Esophagus mucosa (tissue), 1 donor: ENCODE measurements at places on chromosomes 12 and 14. TPM values are rescaled to one million over a fixed set of nuclear protein-coding genes. Genes with fewer than 3 reads are reported as not detected.

The TCL1B gene
- total RNA-seq: not detected

DNA sequence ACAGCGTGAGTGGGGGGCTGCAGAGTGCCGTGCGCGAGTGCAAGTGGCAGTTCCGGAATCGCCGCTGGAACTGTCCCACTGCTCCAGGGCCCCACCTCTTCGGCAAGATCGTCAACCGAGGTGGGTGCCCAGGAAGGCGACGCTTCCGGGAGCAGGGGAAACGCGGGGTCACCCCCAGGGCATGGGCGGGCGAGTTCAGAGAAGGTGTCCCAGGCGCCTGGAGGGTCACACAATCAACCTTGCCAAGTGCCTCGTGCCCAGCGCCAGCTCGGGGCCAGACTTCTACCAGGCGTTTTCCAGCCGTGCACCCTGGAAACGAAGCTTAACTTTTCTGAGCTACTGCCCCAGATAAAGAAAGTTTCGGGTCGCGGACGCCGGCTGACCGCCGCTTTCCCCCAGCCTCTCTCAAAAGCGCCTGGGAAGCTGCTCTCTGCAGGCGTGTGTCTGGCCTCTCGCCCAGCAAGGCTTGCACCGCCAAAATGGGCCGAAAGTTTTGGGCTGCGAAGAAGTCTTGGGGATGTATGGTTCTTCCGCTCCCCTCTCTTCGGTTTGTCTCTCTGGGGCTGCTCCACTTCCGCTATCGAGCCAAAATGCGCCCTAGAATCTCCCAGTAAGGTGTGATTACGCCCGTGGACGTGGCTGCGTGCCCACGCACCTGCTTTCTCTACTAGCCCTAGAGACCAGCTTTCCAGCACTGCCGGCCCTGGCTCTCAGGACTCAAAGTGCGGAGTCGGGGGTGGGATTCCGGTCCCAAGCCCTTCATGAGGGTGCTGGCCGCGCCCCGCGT is 1.7 kb downstream of the WNT1 start:
- ATAC-seq: no peak

The DTX1 gene
- 0.68 TPM for total RNA-seq

DNA sequence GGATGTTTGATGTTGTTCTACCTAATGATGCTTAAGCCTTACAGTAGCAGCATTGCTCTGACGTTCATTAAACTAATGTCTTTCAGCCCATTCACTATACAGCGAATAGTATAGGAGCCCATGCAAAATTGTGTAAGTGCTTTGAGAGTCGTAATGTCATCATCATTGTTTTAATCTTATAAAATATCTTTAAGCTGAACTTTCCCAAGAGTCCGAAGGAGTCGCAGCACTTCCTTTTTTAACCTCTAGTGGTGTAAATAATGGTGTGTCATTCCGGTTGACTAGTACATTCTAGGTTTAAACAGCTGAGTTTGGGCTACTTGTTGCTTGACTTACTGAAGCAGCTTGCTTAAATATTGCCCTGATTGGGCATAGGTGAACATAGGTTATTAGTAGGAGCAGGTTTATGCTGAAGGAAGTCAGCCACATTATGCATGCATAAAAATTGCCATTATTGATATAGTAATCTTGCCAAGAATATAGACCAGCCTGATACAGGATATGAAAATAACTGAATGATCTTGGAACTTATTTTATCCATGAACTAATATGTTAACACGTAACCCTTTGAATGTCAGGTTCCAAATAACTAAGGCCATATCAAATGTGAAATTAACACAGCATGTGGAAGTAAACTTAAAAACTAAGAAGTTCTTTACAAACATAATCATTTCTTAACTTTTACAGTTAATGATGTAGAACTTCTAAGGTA is 2.6 kb downstream of the WNK1 start:
- ATAC-seq: no peak

DNA sequence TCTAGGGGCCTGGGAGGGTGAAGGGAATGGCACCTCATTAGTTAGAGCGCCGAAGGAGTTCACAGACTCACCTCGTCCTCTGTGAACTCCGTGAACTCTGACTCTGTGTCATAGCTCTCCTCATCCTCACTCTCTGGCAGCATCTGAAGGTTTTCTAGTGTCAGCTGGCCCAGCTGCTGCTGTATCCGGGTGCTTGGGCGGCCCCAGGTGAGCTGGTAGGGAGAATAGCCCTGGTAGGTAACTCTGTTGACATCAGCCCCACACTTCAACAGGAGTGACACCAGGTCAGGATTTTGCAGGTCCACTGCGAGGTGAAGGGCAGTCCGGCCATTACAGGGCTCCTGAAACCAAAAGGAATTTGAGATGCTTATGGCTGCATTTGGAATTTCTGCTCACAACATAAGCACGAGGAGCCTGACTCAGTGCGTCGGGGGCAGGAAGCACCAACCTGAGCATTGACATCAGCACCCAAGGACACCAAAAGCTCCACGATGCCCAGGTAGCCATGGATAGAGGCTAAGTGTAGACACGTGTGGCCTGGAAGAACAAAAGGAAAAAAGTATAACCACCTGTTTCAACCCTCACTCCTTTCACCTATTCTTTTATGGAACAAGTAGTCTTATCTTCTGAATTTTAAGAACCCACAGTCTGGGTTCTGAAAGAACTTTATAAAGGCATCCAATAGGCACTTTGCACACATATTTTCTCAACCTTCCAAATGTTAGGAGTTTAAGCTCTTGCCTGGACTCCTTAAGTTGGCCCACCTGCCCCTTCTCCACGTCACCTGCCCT is 2.0 kb downstream of the NFKBIA start:
- ATAC-seq: peak; percentile 9

The OR4K5 gene
- total RNA-seq: not detected

- no peak for ATAC-seq
These were observed 32.4 kb downstream of the ANO2 start for GRCh38 chr12:5912437-5913334.

DNA sequence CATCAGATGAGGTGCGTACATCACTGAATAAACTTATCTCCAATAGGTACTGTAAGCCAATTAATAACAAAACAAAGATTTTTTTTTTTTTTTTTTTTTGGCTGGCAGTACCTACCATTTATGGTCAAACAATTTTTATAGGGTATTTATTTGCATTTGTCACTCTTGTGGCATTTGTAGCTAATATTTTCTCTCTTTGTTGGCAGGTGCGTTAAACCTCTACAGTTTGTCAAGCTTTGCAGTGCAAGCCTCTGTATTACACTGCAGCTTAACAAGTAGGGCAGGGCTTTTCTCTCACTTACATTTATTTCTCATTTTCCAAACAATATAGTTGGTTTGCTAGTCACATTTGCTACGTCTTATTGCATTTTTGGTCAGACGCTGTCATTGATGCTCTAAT is 12.3 kb downstream of the PRPF39 start:
- ATAC-seq: no peak

DNA sequence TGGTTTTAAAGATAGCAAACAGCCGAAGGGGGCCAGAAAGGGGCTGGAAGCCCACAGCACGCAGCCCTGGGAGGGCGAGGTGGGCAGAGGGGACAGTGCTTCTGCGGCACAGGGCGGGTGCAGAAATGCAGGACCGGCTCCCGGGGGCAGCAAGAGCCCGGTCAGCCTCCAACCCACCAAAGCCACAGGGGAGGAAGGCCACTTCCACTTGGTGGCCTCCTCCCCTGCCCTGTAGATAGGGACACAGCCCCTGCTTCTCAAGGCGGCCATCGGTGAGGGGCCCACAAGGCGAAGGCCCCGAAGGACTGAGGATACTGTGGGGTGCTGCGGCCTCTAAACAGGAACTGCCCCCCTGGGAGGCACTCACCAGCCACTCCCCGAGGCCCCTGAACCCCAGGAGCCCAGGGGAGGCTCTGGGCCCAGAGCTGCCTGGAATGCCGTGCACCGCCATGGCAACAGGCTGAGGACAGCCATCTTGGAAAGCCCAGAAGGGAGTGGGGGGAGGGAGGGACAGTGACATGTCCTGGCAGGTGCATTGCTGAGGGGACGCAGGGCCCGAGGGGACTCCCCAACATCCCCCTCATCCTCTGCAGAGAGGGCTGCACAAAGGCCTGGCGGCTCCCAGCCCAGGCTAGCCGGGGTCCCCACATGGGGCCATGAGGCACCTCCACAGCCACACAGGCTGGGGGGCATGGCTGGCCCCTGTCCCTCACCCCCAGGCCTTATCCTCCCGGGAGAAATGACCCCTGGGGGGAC is 114.7 kb downstream of the NCOR2 start:
- ATAC-seq: no peak

- ATAC-seq: no peak
These were observed 61.8 kb downstream of the KLRG1 start for GRCh38 chr12:9051158-9051550.

The RASAL1 gene
- 53.1 TPM for total RNA-seq

DNA sequence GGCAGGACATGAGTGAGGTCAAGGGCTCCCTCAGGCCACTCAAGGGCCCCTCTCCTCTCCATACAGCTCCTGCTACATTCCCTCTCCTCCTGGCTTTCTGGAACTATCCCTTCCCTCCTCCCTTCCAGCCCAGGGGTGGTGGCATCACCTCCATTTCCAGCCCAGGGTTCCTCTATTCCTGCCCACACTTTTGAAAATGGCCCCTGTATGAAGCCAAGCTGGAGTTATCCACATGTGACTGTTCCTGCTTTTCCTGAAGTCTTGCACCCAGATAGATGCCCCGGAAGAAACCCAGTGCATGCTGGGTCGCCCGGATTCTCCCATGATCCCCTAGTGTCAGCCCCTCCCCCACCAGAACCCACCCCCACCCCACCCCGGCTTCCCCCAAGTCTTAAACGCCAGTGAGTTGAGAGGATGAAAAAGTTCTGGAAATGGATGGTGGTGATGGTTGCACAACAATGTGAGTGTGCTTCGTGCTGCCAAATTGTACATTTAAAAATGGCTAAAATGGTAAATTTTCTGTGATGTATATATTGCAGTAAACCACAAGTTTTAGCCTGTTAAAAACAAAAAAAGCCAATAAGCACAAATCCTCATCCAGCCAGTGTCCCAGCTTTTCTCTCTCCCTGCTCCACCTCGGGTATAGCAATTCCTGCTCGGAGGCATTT is 136.9 kb downstream of the SCARB1 start:
- no peak for ATAC-seq

GRCh38 chr12:121751034-121751433 is 38.5 kb downstream of the TMEM120B start:
- peak; percentile 45 for ATAC-seq

DNA sequence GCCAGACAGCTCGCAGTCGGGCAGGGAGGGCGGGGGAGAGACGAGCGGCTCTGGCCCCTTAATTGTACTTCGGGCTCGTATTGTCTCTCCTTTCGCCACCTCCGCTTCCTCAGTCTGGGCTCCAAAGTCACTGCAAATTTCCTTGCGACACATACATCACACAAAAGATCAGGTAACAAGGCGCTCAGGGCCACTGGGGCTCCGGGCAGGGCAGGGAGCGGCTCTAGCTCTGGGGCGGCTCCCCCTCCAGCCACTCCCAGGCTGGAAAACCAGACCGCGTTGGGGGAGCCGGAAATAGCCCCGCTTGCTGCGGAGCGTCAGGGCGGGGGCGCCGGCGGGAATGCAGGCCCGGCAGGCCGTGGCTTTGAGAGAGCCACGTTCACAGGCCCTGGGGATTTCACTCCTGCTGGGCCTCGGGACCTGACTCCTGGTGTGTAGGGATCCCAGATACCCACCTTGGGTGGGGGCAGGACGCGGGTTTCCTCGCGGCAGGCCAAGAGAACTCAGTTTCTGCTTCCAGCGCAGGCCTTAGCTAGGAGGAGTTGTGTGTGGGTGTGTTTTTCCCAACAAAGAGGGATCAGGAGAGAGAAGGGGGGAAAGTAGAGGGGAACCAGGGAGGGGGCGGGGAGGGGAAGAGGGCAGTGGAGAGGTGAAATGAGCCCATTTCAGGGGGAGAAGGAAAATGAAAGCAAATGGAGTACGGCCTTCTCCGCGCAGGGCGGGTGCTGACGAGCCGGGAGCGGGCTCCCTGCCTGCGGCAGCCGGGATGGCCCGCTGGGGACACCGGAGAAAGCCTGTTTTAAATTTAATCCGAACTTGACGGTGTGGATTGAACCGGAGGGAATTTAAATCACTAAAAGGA is 4.4 kb upstream of the HOXC9 start:
- ATAC-seq: peak; percentile 75

GRCh38 chr14:42378880-42379279 is 772.2 kb downstream of the LRFN5 start:
- no peak for ATAC-seq

The TMEM116 gene
- 3.6 TPM for total RNA-seq

GRCh38 chr14:58763210-58763609 is 125.4 kb downstream of the DACT1 start:
- no peak for ATAC-seq

The RFX4 gene
- not detected for total RNA-seq
